Purkinje cell (primary cell): ENCODE measurements at places on chromosomes 5 and 9. TPM values are rescaled to one million over a fixed set of nuclear protein-coding genes. Genes with fewer than 3 reads are reported as not detected.

Gene CTXN3
- polyA plus RNA-seq, result not detected in 2 replicates

Gene CCL27
- polyA plus RNA-seq, result 0.66 TPM in 1 of 2 replicates, not detected in the other

Gene IFNK
- not detected in 2 replicates for polyA plus RNA-seq

Gene AGXT2
- not detected in 2 replicates for polyA plus RNA-seq

Gene NR5A1
- polyA plus RNA-seq, result not detected in 2 replicates

Gene SLC25A2
- not detected in 2 replicates for polyA plus RNA-seq

Gene TAS2R1
- polyA plus RNA-seq, result not detected in 2 replicates

Gene ECM2
- 9.1 and 10.2 TPM in 2 replicates for polyA plus RNA-seq

Gene PLCXD3
- polyA plus RNA-seq, result 9.7 and 10.4 TPM in 2 replicates

Gene PKD2L2
- 1.3 TPM in 1 of 2 replicates, not detected in the other for polyA plus RNA-seq

Gene C9orf43
- not detected in 2 replicates for polyA plus RNA-seq

Gene BTNL3
- not detected in 2 replicates for polyA plus RNA-seq

Gene EQTN
- polyA plus RNA-seq, result 10.0 and 15.1 TPM in 2 replicates
